ENCODE measurements at places on chromosomes 4 and X.

- no peak for DNase-seq
These were observed 103.9 kb downstream of the SYTL5 start for GRCh38 chrX:38110231-38110630.

GRCh38 chr4:13527981-13528820, 16.1 kb downstream of the NKX3-2 start:
- DNase-seq = no peak

- no peak for DNase-seq
These were observed 663.7 kb upstream of the TENM3 start for GRCh38 chr4:181579486-181579885.

GRCh38 chrX:137425273-137425902, 140.5 kb upstream of the ZIC3 start:
- no peak for DNase-seq

- no peak for DNase-seq
These were observed 2317.3 kb downstream of the PCDH7 start for GRCh38 chr4:33037464-33037863.

DNA sequence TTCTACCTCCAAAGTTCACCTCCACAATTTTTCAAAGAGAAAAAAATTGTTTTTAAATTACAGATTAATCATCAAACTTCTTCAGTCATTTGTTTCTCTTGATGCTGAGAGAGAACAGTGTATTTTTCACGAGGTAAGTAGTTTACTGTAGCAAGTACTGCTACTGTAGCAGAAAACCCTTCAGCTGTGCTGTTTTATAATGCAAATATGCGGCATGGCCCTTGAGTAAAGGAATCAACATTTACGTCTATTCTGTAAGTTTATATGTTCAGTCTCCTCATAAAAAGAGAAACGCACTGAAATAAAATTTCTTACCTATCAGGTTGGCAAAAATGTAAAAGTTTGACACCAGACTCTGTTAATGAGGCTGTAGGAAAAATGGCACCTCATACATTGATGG, 399.0 kb downstream of the NKX6-1 start:
- DNase-seq = no peak

DNA sequence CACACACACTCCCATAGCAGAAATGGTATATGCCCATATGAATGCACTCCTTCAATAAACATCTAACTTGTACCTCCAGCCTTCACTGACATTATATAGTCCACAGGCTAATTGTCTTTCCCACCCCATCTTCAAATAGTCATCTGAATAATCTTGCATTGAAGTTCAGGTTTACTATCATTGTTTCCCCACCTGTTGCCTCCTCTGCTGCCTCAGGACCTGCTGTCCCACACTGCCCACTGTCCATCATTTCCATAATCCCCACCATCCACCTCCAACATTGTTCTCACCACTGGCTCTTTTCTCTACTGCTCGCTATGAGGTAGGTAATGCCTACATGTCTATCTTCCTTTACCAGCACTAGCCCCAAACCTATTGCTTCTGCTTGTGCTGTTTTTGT, 66.1 kb downstream of the TBC1D9 start:
- DNase-seq = no peak

DNA sequence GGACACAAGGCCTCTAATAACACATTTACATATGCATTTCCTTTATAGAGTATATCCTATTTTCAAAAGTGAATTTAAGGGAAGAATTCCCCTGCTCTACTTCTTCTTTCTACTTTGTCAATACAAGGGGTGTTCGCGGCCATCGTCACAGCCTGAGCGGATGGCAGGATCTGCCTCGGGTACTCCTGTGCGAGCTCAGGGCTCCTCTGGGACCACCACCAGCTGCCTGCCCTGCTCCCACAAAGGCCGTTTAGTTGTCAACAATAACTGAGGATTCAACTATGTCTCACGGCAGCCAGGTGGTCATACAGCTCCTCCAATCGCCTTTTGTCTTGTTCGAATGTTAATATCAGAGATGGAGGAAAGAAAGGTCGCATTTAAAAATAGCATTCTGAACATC, 228.2 kb upstream of the TENM3 start:
- no peak for DNase-seq

DNA sequence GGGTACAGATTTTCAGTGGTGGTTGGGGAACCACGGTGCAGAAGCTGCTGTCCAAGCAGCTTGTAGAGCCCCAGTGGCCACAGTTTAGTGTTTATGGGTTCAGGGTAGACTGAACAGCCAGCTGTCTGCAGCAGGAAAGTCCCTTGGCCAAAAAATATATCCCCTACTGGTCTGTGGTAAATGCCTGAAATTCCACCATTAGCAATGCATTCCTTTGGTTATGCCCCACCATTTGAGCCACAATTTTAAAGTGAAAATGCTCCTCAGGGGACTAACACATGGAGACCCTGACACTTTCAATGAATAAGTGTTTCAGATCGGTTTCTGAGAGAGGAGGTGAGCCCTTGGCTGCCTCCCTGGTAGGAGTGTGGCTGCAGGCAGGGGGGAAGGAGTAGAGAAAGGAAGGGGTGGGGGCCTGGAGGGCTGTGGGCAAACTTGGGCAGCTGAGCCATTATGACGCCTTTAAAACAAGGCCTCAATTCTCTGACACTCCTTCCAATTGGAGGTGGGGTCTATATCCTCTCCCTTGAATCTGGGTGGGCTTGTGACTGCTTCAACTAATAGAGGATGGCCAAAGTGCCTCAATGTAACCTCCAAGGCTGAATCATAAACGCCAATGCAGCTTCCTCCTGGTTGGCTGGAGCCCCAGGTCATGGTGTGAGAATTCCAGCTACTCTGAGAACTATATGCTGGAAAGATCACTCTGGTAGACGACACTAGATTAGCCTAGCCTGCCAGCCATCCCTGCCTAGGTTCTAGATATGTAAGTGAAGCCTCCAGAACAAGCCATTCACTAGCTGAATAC, 75.8 kb upstream of the ATP6AP2 start:
- DNase-seq = no peak

- no peak for DNase-seq
These were observed 335.2 kb downstream of the FBXW7 start for GRCh38 chr4:152200511-152201333.

DNA sequence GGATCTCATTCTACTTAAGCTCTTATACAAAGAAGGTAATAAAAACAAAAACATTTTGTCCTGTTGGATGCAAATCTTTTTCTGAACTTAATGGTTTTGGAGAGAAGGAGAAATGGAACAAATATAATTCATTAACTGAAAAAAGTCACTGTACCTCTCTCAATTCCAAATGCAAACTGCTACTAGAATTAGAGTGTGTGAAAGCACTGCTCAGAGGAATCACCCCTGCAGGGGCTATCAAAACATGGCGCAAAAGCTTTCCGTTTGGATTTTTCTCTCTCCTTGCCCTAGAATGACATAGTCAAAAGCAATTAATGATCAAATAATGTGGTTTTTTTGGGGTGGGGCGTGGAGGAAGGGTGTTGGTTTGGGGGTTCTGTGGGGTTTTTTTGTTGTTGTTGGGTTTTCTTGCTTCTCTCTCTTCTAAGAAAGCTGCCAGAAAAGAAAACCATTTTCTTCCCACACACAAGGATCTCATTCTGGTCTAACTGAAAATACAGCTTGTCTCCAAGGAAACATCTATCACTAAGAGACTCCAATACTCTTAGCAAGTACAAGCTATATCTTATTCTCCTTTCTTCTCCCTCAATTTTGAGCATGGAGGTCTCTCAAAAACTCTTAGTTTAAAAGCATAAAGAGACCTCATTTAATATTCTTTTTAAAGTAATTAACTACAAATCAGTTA, 41.6 kb downstream of the USP46 start:
- DNase-seq = no peak

GRCh38 chr4:8469550-8469949, 29.0 kb downstream of the TRMT44 start:
- DNase-seq = no peak

- DNase-seq = no peak
These were observed 17.1 kb downstream of the L1CAM start for GRCh38 chrX:153868576-153869472.

GRCh38 chrX:110006821-110007375, 4.0 kb downstream of the TMEM164 start:
- DNase-seq = no peak

GRCh38 chrX:24694825-24695224, 1.1 kb downstream of the POLA1 start:
- DNase-seq = no peak

DNA sequence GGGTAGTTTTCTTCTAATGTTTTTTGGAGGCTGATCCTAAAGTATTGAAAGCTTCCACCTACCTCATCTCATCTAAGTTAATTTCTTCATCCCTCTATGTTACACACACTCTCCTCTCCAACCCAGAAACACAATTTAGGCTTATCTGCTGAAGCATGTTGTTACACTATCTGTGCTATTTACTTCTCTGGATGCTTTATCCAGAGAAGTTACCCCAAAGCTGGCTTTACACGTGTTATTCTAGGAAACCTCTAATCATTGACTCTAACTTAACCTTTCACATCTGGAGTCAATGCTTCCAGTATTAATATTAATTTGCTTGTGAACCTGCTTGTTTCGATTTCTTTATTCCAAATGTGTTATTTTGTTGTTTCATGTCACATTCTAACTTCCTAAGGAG, 87.3 kb upstream of the NMU start:
- DNase-seq = no peak

DNA sequence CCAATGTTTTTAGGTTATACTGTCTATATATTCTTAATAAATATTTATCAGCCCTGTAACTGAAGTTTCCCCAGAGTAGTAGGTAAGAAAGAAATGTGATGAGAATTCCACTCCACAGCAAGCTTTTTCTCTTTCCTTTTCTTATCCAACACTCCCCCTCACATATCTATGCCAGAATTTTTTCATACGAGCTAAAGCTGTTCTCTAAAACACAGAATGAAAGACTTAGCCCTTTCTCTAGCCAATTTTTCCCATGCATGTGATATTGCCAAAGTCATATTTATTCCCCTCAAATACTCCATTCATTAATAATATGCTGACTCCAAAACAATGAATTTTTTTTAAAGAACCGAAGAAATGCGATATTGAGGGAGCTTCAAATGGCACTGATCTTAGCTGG, 32.3 kb downstream of the VEGFC start:
- DNase-seq = no peak

DNA sequence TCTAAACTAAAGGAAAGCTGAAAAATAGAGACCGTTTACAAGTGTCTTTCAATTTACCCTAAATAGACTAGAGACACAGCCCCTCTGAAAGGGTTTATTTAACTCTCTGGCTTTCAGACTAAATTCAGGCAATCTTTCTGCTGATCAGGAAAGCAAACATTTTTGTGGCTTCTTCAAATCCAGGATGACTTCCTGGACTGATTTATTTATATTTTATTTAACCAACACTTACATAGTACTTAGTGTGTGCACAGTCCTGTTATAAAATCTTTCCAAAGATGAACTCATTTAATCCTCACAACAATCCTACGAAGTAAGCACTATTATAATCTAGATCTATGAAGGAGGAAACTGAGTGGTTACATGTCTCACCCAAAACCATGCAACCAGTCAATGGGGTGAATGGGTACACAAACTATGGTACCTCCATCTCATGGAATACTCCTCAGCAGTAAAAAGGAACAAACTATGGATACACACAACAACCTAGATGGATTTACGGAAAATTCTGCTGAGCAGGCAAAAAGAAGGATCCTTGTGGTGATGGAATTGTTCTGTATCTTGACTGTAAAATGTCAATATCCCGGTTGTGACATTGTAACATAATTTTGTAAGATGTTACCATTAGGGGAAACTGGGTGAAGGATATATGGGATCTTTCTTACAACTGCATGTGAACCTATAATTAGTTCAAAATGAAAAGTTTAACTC, 64.1 kb upstream of the MAMLD1 start:
- DNase-seq = no peak

- no peak for DNase-seq
These were observed 14.0 kb upstream of the FGF5 start for GRCh38 chr4:80252427-80252826.

- DNase-seq = no peak
These were observed 1064.4 kb downstream of the PCDH7 start for GRCh38 chr4:31784558-31784957.

- no peak for DNase-seq
These were observed 21.7 kb upstream of the MED14 start for GRCh38 chrX:40757058-40757457.
